SJSA1 (cell line): ENCODE measurements at places on chromosomes 16 and 17. TPM values are rescaled to one million over a fixed set of nuclear protein-coding genes. Genes with fewer than 3 reads are reported as not detected.

TBC1D3H gene
- total RNA-seq = not detected in 2 replicates

CHST4 gene
- not detected in 2 replicates for total RNA-seq

PDILT gene
- total RNA-seq = not detected in 2 replicates

TBC1D24 gene
- 8.4 and 9.3 TPM in 2 replicates for total RNA-seq

BRIP1 gene
- 31.2 and 53.2 TPM in 2 replicates for total RNA-seq

ARL5C gene
- not detected in 2 replicates for total RNA-seq

SLC4A1 gene
- not detected in 2 replicates for total RNA-seq

MYH8 gene
- total RNA-seq = 0.03 TPM in 1 of 2 replicates, not detected in the other

GRCh38 chr17:50161911-50162288, 3.9 kb upstream of the SGCA start:
- H3K27ac ChIP-seq = no peak overlapping the region
- H3K27me3 ChIP-seq = no peaks in the 10 kb centered on the region
- peaks cover 14% of the 10 kb centered on the region for H3K4me1 ChIP-seq
- no peak for DNase-seq
- peak overlapping the region; percentile 39; the same call in 1 of the 2 replicates for H3K4me3 ChIP-seq
- H3K36me3 ChIP-seq = no peaks in the 10 kb centered on the region

DNA sequence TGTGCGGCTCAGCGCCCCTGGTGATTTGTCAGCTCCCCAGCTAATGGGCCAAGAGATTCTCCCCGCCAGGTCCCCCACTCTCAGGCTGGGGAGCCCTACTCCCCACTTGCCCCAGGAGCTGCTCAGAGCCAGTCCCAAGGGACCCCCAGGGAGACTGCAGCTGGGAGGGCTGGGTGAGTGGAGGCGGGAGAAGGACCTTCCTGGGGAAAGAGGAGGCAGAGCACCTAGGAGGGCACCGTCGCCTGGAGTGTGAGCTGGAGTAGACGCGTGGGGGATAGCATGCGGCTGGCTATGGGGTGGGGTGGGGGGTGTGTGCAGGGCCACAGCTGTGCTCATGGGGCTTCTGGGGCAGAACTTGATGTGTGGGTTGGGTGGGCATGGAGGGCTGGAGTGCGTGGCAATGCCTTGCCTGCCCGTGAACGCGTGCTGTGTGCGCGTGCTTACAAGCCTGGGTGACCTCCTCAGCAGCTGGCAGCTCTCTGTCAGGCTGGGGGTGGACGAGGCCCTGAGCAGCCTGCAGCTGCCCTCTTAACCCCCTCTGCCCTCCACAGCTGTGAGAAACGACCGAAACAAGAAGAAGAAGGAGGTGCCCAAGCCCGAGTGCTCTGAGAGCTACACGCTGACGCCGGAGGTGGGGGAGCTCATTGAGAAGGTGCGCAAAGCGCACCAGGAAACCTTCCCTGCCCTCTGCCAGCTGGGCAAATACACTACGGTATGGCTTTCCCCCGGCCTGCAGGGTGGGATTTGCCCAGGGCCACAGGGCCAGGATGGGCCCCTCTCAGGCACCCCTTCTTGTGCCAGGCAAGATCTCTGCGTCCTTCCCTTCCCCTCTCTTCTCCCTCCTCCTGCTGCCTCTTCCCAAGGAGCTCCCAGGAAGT, 12.9 kb downstream of the GJD3 start:
- H3K4me3 ChIP-seq = no peak overlapping the region
- peaks cover 14% of the 10 kb centered on the region for H3K4me1 ChIP-seq
- no peak overlapping the region for H3K27ac ChIP-seq
- no peaks in the 10 kb centered on the region for H3K27me3 ChIP-seq
- no peak for DNase-seq

GRCh38 chr16:5027575-5028235, 6.0 kb downstream of the NAGPA start:
- no peak overlapping the region for H3K27ac ChIP-seq
- no peaks in the 10 kb centered on the region for H3K27me3 ChIP-seq
- no peak overlapping the region for H3K4me3 ChIP-seq
- no peaks in the 10 kb centered on the region for H3K36me3 ChIP-seq

GRCh38 chr16:2022723-2023091, 3.1 kb downstream of the NPW start:
- peak; percentile 72 for DNase-seq
- no peak overlapping the region for H3K27ac ChIP-seq
- peak overlapping the region; percentile 14 for H3K4me3 ChIP-seq

DNA sequence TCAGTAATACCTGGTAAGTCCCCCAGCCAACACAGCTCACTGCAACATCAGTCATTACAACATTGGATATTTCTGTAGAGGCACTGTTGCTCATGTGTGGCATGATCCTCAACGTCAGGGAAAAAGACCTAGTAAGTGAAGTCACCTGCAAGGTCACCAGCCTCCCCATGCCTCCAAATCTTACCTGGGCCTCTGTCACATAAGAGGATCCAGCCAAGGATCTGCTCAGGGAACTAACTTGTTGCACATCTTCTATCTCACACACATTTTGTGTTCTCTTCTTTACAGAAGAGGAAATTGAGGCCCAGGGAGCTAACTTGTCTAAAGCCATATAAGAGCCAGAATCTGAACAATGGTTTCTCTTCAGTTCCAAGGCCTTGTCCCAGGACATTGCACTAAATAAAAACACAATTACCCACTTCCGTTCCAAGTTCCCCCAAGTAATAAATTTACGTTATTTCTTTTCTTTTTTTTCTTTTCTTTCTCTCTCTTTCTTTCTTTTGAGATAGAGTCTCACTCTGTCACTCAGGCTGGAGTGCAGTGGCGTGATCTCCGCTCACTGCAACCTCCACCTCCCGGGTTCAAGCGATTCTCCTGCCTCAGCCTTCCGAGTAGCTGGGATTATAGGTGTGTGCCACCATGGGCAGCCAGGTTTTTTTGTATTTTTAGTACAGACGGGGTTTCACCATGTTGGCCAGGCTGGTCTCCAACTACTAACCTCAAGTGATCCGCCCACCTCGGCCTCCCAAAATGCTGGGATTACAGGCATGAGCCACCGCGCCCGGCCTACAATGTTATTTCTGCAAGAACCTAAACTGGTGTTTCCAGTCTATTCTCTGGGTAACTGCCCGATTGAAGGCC, 1.3 kb downstream of the SHMT1 start:
- no peak for DNase-seq
- peaks cover 6% of the 10 kb centered on the region for H3K4me1 ChIP-seq
- H3K4me3 ChIP-seq = peak overlapping the region; percentile 82
- no peaks in the 10 kb centered on the region for H3K27me3 ChIP-seq
- no peak overlapping the region for H3K27ac ChIP-seq

DNA sequence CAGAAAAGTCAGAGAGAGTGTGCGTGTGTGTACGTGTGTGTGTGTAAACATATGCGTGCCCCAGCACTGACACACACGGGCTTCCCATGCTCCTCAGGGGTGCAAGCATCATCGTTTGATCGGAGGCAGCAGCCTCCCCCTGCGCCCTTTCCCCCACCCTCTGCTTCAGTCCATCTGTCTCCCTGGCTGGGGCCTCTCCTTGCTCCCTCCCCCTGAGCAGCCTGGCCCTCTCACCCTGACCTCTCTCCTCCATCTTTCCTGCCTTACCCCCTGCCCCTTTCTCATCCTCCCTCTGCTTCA, 4.4 kb downstream of the STX1B start:
- peaks cover 6% of the 10 kb centered on the region for H3K27me3 ChIP-seq
- no peaks in the 10 kb centered on the region for H3K4me1 ChIP-seq
- H3K27ac ChIP-seq = no peak overlapping the region
- no peaks in the 10 kb centered on the region for H3K36me3 ChIP-seq

DNA sequence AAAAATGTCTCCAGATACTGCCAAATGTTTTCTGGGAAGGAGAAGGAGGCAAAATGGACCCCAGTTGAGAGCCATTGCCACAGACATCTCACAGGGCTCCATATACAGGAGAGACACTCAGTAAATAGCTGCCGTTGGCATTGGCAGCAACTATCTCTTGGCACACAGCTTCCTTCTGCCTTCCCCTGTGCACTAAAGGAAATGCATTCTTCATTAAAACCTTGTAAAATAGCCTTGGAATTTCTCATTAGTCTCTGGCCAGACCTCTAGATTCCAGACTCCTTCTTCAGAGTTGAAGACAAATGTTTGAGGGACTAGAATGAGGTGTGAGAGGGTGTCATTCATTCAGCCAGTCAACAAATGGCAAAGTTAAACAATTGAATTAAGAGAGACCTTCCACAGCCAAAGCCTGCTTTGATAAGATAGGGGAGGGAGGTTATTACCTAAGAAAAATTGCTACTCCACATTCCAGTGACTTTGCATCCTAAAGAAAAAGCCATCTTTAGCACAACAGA, 223.9 kb upstream of the HS3ST3A1 start:
- no peaks in the 10 kb centered on the region for H3K27me3 ChIP-seq
- no peaks in the 10 kb centered on the region for H3K4me1 ChIP-seq
- no peaks in the 10 kb centered on the region for H3K36me3 ChIP-seq
- H3K27ac ChIP-seq = no peak overlapping the region
- no peak for DNase-seq

- no peak overlapping the region for H3K4me3 ChIP-seq
- H3K27ac ChIP-seq = no peak overlapping the region
- no peaks in the 10 kb centered on the region for H3K36me3 ChIP-seq
- H3K27me3 ChIP-seq = no peaks in the 10 kb centered on the region; the same call in 1 of the 2 replicates
- no peaks in the 10 kb centered on the region for H3K4me1 ChIP-seq
Measured at GRCh38 chr17:73887739-73888138, 243.5 kb upstream of the SDK2 start.

DNA sequence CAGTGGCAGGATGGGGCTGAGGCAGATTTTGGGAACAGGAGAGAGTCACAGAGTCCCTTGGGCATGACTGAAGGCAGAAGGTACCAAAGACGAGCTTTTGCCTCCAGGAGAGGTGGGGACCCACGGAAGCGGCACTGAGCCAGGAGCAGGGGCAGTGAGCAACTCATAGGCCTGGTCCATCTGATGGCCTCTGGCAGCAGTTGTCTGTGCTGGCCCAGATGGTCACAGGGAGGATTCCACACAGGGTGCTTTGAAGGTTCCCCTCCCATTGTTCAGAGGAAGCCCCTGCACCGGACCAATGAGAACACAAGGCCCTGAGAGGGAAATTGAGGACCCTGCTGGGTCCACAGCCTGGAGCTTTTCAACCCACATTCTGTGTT, 360.3 kb upstream of the TNRC6C start:
- no peak for DNase-seq
- no peak overlapping the region for H3K27ac ChIP-seq
- H3K27me3 ChIP-seq = peaks cover 10% of the 10 kb centered on the region

GRCh38 chr16:19884611-19885450, at the start of gene GPRC5B:
Gene GPRC5B, minus strand, starts transcription at chr16:19884848. Its CDS starts 12,003 bp downstream, at chr16:19872845.
- peaks cover 19% of the 10 kb centered on the region for H3K4me1 ChIP-seq
- no peak within 1 kb of the TSS for H3K27ac ChIP-seq
- DNase-seq = peak; percentile 61
- peak within 1 kb of the TSS; percentile 77 for H3K4me3 ChIP-seq
- H3K36me3 ChIP-seq = no peaks in the 10 kb centered on the region; the same call in 1 of the 2 replicates

- H3K36me3 ChIP-seq = no peaks in the 10 kb centered on the region
- no peaks in the 10 kb centered on the region for H3K27me3 ChIP-seq
- H3K4me1 ChIP-seq = no peaks in the 10 kb centered on the region
- no peak overlapping the region for H3K27ac ChIP-seq
Measured at GRCh38 chr17:69810326-69810965, 264.6 kb upstream of the KCNJ16 start.

DNA sequence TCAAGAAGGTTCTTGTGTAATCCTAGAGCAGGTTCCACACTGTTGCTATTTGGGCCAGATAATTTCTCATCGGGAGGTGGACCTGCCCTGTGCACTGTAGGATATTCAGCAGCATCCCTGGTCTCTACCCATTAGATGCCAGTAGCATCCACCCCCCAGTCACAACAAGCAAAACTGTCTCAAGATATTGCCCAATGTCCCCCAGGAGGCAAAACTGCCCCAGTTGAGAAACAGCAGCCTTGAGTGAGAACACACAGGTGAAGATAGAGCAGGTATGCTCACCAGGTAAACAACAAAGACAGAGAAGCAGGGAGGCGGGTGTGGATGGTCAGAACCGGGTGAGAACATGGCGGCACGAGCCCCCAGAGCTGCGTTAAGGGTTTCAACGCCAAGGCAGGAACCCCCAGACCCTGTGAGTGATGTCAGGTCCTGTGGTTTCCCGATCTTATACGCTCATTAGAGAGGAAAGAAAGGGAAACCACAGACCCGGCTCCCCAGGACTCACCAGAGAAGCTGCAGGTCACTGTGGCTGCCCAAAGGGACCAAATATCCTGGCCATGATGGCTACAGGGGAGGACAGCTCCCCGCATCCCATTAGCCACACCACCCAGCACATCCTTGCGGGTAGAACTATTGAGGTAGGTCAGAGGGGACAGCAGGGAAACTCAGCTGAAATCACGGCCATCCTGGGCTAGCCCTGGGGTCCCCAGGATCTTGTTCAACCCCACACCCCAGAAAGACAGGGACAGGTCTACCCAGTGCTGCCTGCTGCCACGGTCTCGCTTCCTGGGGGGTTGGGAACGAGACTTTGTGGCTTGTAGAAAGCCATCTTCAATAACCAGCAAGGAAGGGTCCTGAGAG, 21.2 kb downstream of the CDC42EP4 start:
- H3K36me3 ChIP-seq = peaks cover 70% of the 10 kb centered on the region
- H3K4me1 ChIP-seq = peaks cover 81% of the 10 kb centered on the region
- DNase-seq = no peak
- H3K27ac ChIP-seq = peak overlapping the region; percentile 93
- H3K27me3 ChIP-seq = no peaks in the 10 kb centered on the region

GRCh38 chr16:49399594-49400364, 26.2 kb downstream of the C16orf78 start:
- no peaks in the 10 kb centered on the region for H3K4me1 ChIP-seq
- H3K4me3 ChIP-seq = no peak overlapping the region
- H3K27me3 ChIP-seq = no peaks in the 10 kb centered on the region
- DNase-seq = no peak
- H3K36me3 ChIP-seq = no peaks in the 10 kb centered on the region

DNA sequence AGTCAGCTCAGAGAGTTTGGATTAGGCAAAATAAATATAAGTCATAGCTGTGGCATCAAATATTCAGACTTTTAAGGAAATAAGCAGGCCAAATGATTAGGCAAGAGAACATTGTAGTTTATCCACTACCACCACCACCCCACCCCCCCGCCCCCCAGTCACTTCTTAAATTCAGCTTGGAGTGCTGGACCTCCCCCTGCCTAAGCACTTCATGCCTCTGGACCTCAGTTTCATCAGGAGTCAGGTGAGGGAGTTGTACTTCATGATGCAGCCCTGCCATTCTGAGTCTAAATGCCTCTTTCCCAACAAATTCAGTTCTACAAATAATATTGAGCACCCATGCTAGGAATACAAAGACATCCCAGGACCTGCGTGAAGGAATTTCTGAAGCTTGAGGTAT, 2.0 kb downstream of the POLR2C start:
- DNase-seq = no peak
- H3K4me1 ChIP-seq = peaks cover 8% of the 10 kb centered on the region
- H3K4me3 ChIP-seq = no peak overlapping the region
- no peaks in the 10 kb centered on the region for H3K27me3 ChIP-seq
- no peak overlapping the region for H3K27ac ChIP-seq

- no peaks in the 10 kb centered on the region for H3K36me3 ChIP-seq
- DNase-seq = no peak
- no peak overlapping the region for H3K4me3 ChIP-seq
- H3K4me1 ChIP-seq = no peaks in the 10 kb centered on the region
Measured at GRCh38 chr17:53217311-53217710, 605.4 kb upstream of the KIF2B start.

GRCh38 chr16:84911486-84912216, 91.9 kb downstream of the CRISPLD2 start:
- no peak for DNase-seq
- H3K4me3 ChIP-seq = no peak overlapping the region
- H3K36me3 ChIP-seq = no peaks in the 10 kb centered on the region
- H3K4me1 ChIP-seq = peaks cover 13% of the 10 kb centered on the region
- H3K27me3 ChIP-seq = peaks cover 7% of the 10 kb centered on the region; the same call in 1 of the 2 replicates

GRCh38 chr17:28227316-28228108, 91.5 kb upstream of the TMEM97 start:
- H3K27me3 ChIP-seq = no peaks in the 10 kb centered on the region
- DNase-seq = peak; percentile 88
- H3K4me3 ChIP-seq = peak overlapping the region; percentile 40
- H3K27ac ChIP-seq = no peak overlapping the region
